Stimulated activated CD8-positive, alpha-beta memory T cell treated with anti-CD3 and anti-CD28 coated beads, Interleukin-15, amount 100 ng/mL, for 24 hours (primary cell): ENCODE measurements at places on chromosomes 2 and 18.

DNA sequence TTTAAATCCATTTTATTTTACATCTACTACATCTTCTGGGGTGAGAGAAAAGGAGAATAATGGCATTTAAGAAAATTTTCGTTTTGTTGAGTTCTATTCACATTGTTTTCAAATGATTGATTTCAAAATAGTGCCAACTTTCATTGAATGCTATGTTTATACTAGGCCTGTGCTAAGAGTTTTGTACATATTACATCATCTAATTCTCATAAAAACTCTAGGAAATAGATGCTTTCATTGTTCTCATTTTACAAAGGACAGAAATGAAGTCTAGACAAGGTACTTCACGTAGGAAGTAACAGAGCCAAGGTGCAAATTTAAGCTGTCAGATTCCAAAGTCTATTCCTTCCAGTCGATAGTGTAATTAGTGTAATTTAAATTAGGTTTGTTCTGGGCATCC lies 402.8 kb upstream of the UBE2E3 start:
- no peak for DNase-seq

DNA sequence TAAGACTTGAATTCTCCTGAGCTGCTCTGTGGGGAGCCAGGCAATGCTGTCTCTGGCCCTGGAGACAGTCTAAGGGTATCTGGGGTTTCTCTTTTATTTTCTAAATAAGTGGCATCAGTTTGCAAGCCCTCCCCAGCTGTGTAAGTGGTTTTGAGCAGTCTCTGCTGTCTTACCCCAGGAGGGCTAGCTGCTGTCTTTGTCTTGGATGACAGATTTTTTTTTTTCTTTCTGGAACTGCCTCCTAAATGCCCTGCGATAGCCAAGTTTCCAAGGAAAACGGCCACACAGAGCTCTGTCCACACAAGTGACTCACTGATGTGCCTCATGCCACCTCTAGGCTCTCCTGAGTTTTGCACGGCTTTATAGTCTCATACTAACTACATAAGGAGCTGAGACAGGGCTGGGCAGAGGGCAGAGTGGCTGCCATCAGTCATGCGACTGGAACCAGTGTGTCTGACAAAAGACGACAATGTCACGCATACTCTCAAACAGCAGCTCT lies 37.2 kb upstream of the THOC1 start:
- DNase-seq: no peak

- DNase-seq: no peak
These were observed 182.4 kb downstream of the NCK2 start for GRCh38 chr2:105926960-105927678.

DNA sequence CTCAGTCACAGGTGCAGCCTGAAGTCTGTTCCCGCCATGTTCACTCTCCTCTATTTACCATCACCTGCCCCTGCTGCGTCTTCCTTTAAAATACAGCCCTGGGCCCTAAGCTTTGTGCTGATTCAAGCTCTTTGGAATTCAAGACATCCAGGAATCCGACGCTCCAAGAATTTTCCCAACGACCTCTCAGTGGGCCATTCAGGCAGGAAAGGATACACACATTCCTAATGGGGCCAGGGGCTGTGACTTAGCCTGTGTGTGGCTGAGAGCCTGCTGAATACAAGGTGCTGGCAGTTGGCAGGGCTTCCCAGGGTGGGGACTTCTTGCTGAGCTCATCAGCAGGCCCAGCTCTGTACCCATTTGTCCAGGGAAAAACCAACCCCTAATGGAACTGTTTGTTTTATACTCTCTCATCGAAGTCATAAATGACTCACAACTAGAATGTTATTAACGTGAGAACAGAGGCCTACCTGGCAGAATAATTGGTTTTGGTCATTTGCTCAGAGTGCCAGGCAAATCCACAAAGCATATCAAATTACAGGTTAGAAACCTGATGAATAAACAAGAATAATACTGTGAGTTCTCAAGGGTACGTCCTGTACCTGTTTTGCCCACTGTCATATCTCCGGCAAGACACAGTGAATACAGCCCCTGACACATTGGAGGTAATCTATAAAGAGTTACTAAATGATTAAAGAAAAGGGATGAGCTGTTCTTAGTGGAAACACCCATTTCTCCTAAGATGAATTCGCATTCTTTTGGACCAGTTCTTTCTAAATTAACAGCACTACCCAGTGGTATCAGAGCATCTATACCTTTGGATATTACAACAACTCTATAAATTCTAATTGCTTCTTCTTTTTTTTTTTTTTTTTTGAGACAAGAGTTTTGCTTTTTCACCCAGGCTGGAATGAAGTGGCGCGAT lies 12.6 kb upstream of the KCMF1 start:
- no peak for DNase-seq

DNA sequence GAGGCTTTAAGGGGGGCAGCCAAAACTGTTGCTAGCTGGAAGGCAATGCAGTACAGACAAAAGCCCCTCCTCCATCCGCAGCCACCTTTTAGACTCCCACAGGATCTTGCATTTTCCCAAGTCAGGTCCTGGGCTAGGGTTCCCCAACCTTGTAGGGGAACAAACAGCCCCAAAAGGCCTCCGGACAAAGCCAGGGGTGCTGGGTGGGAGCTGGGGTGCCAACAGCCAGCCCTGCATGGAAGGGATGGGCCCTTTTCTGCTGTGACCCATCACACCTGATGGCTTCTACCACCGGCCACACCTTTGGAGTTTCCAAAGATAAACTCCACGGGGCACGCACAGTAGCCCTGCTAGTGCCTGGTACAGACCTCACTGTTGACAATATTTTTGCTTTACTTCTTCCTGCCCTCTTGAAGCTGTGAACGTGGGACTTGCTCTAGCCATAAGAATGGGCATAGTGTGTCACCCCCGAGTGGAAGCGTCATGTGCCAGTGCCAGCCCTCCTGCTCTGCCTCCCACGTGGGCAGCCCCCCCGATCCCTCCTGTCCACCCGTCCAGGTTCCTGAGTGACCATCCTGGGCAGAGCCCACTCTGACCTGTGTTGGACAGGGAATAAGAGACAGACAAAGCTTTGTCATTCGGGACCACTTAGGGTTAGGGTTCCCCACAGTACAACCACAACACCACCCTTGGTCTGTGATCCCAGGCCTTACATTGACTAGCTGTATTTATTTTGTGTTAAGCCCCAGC lies 18.8 kb downstream of the TUBB6 start:
- DNase-seq: no peak

- DNase-seq: no peak
These were observed 2.2 kb upstream of the SERPINB12 start for GRCh38 chr18:63539904-63540510.

GRCh38 chr2:106362789-106363188 lies 105.4 kb downstream of the RGPD3 start:
- no peak for DNase-seq

DNA sequence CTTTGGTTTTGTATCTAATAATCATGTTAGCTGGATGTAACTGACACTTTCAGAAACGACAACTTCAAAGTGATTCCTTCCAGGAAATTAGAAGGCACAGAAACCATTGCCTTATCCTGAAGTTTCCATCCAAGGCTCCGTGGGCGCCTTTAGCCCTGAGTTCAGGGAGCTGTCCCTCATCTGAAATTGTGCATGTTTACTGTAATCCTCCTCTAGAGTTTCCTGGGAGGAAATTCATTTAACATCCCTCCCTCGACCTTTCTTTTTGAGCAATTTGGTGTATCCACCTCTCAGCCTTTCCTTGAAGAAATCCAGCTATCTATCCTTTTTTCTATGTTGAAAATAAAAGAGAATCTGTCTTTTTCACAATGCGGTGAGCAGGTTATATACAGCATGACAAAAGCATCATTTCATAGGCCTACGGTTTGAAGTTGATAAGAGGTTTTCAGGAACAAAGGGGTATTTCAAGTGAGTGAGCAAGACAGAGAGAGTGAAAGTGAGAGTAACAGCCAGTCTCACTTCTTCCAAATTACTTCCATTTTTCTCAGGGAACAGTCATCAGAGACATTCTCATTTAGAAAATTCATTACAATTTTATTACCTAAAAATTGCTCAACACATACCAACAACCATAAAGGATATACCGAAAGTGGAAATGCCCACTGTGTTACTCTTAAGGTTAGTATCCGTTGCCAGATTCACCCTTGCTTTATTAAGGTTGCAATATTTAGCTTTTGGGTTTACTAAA lies 167.3 kb downstream of the MREG start:
- DNase-seq: no peak

- DNase-seq: no peak
These were observed 102.8 kb upstream of the TMEM18 start for GRCh38 chr2:780002-780401.

DNA sequence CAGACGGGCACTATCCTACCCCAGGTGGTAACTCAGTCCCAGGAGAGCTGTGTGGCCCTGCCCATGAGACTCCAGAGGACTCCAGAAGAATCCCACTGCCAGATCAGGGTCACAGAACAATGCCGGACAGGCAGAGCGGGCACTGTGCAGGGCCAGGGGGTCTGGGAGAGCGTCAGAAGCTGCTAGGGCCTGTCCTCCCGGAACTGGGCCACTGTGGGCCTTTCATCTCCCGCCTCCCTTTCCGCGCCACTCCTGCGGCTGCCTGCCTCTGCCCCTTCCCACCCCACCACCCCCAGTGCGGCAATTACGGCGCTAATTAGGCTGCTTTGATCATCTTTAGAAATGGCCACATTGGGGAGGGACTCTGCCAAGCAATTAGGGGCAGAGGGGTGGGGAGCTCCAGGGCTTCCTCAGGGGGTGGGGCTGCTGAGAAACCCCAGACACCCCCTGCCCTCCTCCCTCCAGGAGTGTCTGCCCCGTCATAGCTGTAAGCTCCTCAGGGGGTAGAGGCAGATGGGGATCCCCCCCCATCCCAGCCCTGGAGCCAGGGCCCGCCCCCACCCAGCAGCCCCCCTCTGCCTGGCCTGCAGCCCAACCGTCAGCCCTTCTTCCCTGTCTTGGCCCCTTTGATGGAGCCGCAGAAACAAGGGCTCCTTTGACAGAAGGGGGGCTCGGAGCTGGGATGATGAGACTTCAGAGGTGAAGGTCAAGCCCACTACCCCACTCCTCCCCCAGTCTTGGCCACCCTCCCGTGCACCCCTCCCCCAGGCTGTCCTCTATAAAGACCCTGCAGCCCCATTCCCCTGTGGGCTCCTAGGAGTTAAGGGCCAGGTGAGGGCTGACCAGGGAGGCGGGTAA lies at the start of gene PRSS56:
TSS of gene PRSS56 (plus strand) at position 808 of the 858 bp plus-strand sequence. CDS start 211 bp downstream, outside the sequence.
- DNase-seq: no peak
